SW480 (cell line): ENCODE measurements at places on chromosomes 1 and 21.

DNA sequence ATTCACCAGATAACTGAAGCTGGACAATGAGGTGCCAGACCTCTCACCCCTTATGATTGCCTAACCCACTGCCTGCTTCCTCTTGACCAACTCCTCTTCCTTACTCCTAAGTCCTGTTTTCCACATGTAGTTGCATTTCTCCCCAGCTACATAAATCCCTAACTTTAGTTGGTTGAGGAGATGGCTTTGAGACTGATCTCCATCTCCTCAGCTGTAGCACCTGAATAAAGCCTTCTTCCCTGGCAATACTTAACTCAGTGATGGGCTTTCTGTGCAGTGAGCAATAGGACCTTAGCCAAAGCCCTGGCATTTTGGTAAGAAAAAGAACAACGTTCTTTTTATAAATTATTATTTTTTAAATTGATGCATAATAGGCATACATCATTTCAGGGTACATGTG is 691.1 kb downstream of the MATN1 start:
- no peak for DNase-seq

- DNase-seq = peak; percentile 64
Observed at GRCh38 chr1:1907098-1907736, 7.8 kb upstream of the CALML6 start.

GRCh38 chr1:168136709-168137514 is at the start of gene GPR161:
Gene GPR161, minus strand, starts transcription at chr1:168136930. Its CDS starts 32,080 bp downstream, at chr1:168104850.
- peak; percentile 68 for DNase-seq

- no peak for DNase-seq
Observed at GRCh38 chr1:77632216-77632615, 50.2 kb downstream of the ZZZ3 start.

- no peak for DNase-seq
Observed at GRCh38 chr1:162551969-162552683, 9.4 kb upstream of the UAP1 start.
